Kidney capillary endothelial cell (primary cell): ENCODE measurements at places on chromosomes 12 and 14.

- DNase-seq = no peak
Measured at GRCh38 chr12:6887460-6887859, 14.4 kb upstream of the SPSB2 start.

GRCh38 chr14:36069535-36069900, 107.0 kb downstream of the PTCSC3 start:
- peak; percentile 36 for DNase-seq

DNA sequence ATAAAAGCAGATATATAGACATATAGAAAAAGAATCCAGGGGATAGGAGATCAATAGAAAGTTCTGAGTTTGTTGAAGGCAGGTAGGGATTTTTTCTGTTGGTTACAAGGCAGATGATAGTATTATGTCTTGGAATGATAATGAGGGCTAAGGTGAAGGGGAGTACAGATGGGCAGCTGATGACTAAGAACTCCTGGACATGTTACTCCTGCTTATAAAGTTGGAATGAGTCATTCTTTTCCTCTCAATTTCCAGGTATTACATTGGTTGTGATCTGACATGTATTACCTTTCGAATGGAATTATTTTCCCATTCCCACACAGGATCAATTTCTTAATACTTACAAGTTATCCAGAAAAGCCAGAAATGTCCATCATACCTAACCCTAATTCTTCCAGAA, 545.2 kb upstream of the MGAT4C start:
- DNase-seq = no peak

DNA sequence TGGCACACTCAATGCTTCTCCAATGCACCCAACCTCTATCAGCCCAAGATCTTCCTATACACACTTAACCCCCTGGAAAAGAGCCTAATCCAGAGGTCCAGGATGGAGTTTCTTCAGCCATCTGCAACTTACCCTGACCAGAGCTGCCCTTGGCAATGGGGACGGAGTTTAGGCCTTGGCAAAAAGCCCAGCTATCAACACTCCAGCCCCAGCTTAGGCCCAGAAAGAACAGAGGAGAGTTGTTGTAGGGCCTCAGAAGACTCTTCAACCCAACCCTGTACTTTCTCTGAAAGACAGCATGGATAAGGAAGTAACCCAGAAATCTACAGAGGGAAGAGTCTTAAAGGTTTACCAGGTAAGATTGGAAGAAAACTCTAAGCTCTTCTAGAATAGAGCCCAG, 219.3 kb upstream of the PELI2 start:
- DNase-seq = no peak

DNA sequence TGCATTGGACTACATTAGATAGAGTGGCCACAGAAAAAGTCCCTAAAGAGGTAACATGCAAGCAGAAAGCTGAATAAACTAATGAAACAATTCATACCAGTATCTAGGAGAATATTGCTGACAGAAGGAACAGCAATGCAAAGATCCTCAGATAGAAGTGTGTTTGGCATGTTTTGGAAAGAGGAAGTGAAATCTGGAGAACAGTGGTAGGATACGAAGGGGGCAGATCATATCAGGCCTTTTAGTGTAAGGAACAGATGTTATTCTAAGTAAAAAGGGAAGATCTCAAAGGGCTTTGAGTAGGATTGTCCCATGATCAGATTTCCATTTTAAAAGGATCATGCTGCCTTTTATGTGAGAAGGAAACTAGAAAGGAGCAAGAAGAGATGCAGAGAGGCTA, 342.9 kb downstream of the PAWR start:
- no peak for DNase-seq

GRCh38 chr12:132572106-132572505, 38.3 kb downstream of the LRCOL1 start:
- no peak for DNase-seq

DNA sequence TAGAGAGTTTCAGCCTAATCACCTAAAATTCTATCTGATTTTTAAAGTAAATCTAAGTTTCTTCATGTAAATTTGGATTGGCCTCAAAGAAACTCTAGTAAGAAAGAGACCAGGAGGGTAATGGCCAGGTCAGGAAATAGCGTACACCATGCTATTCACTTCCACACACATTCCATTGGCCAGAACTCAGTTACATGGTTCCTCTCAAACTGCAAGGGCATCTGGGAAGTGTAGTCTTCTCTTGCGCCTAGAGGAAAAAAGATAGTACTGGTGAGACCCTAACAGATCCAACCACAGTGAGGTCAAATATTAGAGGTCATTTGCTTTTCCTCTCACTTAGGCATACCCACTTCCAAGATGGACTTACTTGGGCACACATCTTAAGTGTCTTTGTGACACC, 39.1 kb downstream of the MBIP start:
- no peak for DNase-seq

- DNase-seq = no peak
Measured at GRCh38 chr14:43729143-43729542, 777.9 kb downstream of the FSCB start.

DNA sequence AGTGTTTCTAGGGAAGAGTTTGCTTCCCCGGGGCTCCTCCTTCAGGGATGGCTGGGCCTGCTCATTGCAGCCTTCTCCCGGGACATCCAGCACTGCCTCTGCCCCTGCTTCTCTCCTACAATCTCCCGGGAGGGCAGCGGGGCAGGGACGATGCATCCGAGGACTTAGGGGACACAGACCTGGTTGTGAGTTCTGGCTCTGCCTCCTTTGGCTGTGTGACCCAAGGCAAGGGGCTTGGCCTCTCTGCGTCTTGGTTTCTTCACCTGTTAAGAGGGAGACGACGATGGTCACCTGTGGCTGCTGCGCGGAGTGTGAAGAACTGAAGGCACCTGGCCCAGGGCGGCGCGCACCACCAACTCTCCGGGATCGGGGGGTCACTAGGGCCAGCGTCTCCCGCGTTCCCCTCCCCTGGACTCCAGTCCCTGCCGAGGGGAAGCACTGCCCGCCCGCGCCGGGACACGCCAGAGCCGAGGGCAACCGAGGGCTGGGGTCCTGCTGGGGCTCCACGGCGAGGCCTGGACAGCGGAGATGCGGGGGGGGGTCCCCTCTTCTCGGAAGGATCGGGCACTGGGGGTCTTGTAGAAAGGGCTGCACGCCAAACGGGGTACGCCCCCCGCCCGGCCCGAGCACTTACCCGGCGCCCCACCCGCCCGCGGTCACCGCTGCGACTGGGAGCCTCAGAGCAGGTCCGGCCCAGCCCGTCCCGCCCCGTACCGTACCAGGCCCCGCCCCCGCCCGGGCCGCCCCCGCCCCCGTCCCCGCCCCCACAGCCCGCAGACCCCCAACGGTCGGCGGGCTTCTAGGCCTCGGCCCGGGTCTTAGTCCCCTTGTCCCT, at the start of gene HVCN1:
Gene HVCN1, minus strand, starts transcription at position 670 of the 835 bp plus-strand sequence. CDS start 5,870 bp downstream, outside the sequence.
- no peak for DNase-seq

DNA sequence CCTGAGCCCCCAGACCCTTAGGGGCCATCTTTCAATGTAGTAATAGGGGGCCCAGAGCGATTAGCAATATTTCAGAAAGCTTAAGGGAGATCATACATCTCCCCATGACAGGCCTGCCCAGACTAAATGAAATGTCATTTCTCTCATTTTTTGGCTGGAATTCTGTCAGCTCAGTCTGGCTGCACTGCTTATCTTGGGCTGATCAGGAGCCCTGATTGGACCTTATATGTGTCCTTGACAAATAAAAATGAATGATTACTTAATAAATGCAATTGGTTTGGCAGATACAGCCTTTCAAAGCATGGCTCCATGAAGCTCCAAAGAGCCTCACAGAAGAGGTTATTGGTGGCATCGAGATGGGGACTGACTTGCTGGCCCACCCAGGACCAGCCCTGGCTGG, 121.9 kb downstream of the ADCK1 start:
- DNase-seq = no peak

DNA sequence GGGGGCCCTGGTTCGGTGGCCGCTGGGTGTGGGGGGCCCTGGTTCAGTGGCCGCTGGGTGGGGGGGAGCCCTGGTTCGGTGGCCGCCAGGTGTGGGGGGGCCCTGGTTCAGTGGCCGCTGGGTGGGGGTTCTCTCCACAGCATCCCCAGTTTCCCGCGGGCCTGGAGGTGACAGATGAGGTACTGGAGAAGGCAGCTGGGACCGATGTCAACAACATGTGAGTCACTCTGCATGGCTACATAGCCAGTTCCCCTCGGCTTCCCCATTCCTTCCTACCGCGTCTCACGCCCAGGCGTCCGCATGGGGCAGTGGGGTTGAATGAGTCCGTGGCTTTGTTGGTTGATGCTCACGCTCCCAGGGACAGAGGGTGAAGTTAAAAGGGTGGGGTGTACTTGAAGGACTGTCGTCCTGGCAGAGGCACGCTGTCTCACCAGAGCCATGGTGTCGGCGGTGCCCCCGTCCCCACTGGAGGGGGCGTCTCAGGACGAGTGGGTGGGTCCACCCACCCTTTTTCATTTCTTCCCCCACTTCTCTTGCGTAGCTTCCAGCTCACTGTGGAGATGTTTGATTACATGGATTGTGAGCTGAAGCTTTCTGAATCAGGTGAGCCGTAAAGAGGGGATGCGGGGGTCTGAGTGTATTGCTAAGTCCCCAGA, 15.6 kb downstream of the HIP1R start:
- no peak for DNase-seq

DNA sequence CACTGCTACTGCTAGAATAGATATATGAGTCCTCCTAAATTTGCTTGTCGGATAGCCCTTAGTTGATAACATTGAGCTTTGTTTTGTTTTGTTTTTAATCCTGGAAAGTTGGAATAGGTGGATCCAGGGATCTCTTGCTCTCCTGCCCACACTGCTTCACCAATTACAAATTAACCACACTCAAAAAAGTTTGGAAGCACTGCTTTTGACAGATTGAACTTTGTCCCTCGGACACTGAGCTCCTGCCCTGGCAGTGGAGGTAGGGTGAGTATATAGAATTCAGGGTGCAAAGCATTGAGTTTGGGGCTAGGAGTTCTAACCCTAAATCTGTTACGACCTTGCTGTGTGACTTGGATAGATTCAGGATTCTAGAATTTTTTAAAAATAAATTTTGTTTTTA, 15.1 kb upstream of the SYNDIG1L start:
- DNase-seq = no peak

- DNase-seq = no peak
Measured at GRCh38 chr12:63069860-63070617, 81.0 kb downstream of the AVPR1A start.

GRCh38 chr14:31990926-31991572, 86.1 kb upstream of the ARHGAP5 start:
- DNase-seq = no peak

DNA sequence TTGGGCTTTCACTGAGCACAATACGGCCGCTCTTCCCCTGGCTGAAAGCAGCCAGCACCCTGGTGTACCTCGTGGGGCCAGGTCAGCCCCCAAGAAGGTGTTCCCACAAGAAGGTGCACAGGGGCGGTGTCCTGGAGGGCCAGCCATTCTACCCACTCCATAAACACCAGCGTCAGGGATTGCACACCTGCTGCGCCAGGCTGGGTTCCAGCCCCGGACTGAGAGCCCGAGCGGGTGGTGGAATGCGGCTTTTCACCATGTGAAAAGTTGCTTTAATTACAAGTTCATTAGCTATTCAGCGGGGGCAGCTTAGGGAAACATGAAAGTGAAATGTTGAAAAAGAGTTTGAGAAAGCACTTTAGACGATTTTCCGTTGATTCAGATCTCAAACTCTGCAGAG, 17.5 kb upstream of the MMP17 start:
- no peak for DNase-seq

- DNase-seq = no peak
Measured at GRCh38 chr14:104150136-104151025, 12.0 kb downstream of the KIF26A start.

GRCh38 chr12:109773384-109774011, 59.7 kb downstream of the TRPV4 start:
- no peak for DNase-seq

- peak; percentile 69 for DNase-seq
Measured at GRCh38 chr14:55446833-55447232, 6.4 kb upstream of the TBPL2 start.

DNA sequence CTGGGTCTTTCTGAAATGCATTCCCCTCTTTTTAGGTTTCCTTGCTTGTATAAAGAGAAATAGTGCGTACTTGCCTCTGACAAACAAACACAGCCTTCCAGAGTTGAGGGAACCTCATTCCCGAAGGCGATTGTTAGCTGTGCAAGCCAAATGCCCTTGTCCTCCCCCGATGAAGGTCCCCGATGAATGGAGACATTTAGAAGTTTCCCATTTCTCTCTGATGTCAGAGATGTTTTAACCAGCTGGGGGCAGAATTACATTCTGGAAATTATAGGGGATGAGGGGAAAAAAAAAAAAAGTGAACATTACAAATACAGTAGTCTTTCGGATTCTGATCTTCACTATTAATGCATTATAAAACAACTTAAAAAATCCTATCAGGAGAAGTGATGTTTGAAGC, 366.8 kb downstream of the VRK1 start:
- DNase-seq = no peak

DNA sequence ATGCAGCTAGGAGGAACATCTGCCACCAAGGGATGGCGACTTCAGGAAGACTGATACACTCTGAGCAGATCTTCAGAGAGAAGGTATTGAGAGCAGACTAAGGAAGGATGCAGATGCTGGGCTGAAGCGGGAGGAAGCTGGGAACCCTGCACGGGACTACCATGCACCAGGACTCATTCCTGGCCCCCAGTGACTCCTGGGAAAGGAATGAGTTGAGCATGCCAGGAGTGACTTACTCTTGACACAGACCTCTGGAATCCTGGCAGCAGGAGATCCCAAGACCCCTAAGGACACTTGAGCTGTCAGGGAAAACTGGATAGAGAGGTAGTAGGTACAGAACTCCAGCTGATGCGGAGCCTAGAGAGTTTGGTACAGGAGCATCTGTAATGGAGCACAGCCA, 336.1 kb downstream of the RPS29 start:
- no peak for DNase-seq

DNA sequence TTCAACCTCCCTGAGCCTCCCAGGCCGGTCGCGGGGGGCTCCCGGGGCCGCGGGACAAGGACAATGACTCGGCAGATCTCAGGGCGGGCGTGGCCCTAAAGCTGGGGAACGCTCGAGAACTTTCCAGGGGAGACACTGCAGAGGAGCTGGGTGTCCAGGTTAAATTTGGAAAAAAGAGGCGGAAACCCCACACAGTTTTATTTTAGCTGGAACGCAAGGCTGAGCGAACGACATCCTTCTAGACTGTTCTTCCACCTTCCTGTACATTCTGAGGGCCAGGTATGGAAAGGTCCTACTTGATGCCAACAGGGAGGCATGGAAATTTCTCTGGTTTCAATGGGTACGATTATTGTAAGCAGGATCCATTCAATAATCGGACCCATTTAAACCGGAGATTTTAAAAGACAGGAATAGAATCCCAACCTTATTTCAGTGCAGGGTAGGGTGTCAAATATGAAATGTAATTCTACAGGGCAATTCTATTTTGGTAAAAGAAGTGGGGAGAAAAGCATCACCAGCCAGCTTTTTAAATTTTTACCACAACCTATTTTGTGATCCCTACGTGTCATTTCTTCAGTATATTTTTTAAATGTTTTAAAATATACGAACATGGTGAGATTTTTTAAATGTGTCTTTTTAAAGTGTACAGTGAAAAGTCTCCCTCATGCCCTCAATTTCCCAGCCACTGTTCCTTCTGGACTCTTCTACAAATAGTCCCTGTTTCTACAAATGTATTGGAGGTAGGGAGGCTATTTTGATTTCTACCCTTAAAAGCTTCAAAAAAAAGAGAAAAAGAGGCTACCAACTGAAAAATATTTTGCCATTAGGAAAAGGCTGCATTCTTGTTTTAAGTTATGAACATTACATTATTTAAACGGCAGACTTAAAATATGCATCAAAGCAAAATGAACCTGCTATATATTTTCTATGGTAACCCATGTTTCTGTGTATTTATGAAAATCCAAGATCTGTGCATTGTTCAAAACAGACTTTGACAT, 1.1 kb upstream of the UBC start:
- DNase-seq = peak; percentile 40
